ENCODE measurements at places on chromosomes 7 and 10.

DNA sequence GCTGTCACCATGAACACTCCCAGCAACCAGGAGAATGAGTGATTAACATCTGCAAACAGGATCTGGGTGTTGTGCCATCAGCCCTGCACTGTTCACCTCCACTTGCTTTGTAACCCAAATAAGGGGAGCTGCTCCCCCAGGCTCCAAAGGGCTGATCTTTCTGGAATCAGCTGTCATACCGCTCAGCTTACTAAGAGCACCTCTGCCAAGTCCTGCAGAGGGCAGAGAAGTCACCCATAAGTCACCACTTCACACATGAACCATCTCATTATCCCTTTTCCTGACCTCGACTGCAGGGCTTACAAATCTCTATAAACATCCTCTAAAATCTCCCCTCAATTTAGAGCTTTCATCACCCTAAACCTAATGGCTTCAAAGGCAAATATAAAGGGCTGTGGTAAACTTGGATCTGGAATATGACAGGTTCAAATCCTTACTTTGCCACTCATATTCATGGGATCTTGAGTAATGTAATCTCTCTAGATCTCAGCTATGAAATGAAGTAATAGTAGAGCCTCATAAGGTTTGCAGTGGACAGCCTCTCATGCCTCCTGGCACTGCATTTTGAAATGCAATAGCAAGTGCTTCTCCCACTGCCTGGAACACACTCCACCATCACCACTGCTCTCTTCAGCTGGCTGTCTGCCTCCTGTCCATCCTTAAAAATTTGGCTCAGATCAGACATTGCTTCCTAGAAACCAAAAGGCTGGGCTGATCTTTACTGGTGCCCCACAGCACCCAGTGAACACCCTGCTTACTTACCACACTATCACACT lies 38.8 kb downstream of the ERLIN1 start:
- peaks cover 8% of the 10 kb centered on the region for H3K4me1 ChIP-seq
- H3K27ac ChIP-seq, result no peak overlapping the region

- H3K4me1 ChIP-seq, result peaks cover 7% of the 10 kb centered on the region
- no peak overlapping the region for H3K27ac ChIP-seq
- DNase-seq, result no peak
- no peak overlapping the region for H3K4me3 ChIP-seq
Observed at GRCh38 chr7:107327986-107328569, 141.8 kb upstream of the GPR22 start.

GRCh38 chr7:101168412-101169049 lies 3.2 kb upstream of the VGF start:
- H3K27me3 ChIP-seq, result peaks cover 72% of the 10 kb centered on the region
- DNase-seq, result no peak
- H3K36me3 ChIP-seq, result no peaks in the 10 kb centered on the region

DNA sequence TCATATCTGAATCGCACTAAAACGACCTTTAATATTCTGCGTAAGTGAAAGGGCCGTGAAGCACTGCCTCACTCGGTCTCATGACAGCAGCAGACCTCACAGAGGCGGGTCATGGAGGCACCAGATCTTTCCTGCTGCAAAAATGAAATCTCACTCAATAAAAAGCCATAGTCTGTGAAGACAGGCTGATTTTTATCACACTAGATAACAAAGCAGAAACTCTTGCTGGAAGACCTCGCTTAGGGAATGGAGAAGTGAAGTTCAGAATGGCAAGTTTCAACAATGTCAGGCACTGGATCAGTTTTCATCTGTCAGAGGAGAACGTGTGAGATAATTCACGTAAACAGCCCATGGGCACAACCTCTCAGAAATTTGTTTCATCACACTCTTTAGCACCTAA lies 8.0 kb downstream of the SEPHS1 start:
- no peak overlapping the region for H3K4me3 ChIP-seq
- H3K27me3 ChIP-seq, result no peaks in the 10 kb centered on the region

DNA sequence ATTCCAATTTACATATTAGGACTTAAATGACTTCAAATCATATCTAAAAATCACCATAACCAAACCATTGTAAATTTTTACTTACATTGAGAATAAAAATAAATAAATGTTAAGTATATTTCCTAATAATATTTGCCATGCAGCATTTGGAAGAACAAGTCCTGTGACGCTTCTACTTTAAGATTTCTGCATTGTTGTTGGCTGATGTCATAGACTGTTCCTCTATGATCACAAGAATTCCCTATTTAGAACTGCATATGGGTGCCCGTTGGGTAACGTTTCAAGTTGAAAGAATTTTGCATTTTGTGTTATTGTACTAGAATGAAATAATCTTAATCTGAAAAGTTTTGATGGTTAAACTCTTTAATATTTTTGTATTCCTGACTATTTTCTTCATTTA lies 5.1 kb upstream of the ITGB1 start:
- no peaks in the 10 kb centered on the region for H3K36me3 ChIP-seq
- H3K4me3 ChIP-seq, result no peak overlapping the region
- H3K27me3 ChIP-seq, result no peaks in the 10 kb centered on the region
- H3K4me1 ChIP-seq, result peaks cover 23% of the 10 kb centered on the region
- no peak for DNase-seq

Data from natural killer cell treated with Interleukin-12 subunit alpha and Interleukin-12 subunit beta and Interleukin-15 and Interleukin-18, amount 100 ng/mL, for 72 hours (primary cell).